Renal cortex interstitium (tissue), 15 donors: ENCODE measurements at places on chromosomes 2 and 18. TPM values are rescaled to one million over a fixed set of nuclear protein-coding genes. Genes with fewer than 3 reads are reported as not detected.

The CCDC74B gene
- polyA plus RNA-seq, result 17.4 TPM

The ARL4C gene
- 54.6 TPM for polyA plus RNA-seq

The MEP1B gene
- 0.17 TPM for polyA plus RNA-seq

DNA sequence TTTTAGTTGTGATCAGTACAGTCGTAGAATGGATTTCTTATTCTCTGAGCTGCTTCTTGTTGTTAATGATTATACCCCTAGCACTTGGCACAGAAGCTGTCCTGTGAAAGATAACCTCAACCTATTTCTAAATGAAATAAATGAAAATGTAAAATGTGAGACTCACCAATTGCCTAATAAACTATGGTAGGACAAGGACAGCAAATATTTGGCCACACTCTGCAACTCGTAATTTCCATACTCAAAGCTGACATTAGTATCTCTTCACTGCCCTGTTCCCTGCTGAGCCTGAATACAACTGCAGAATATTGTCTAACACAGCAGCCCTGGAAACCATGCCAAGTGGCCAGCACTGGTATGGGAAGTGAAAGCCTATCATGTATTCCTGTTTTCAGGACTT is 34.5 kb downstream of the TMEM182 start:
- no peak for DNase-seq

The PSMA8 gene
- polyA plus RNA-seq, result not detected

DNA sequence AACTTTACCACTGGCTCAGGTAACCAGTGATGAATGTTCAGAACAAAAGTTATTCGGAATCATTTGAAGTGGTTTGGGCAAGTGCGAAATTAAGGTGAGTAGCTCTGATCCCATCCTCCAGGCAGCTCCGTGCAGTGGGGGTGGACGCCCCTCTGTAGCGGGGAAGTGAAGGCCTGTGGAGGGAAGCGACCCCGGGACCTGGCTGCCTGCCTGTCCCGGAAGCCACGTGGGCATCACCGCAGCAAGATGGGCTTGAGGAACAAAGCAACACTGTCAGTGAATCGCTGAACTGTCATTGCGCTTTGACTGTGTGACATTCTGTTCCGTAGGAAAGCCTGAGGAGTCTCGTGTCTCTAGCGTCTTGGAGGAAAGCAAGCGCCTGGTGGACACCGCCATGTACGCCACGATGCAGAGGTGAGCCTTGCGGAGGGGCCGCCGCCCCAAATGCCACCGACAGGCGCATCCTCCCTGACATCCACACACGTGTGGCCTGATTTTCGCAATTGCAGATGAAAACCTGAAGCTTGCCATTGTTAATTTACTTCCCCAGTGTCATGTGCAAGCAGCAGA is 9.5 kb downstream of the TPO start:
- DNase-seq, result no peak

- no peak for DNase-seq
These were observed 7.6 kb downstream of the RFX8 start for GRCh38 chr2:101467306-101467705.

The OTOS gene
- polyA plus RNA-seq, result not detected

The IGFBP5 gene
- polyA plus RNA-seq, result 337 TPM

The DCDC2C gene
- not detected for polyA plus RNA-seq

- no peak for DNase-seq
These were observed 219.5 kb upstream of the PXDN start for GRCh38 chr2:1963786-1964185.

DNA sequence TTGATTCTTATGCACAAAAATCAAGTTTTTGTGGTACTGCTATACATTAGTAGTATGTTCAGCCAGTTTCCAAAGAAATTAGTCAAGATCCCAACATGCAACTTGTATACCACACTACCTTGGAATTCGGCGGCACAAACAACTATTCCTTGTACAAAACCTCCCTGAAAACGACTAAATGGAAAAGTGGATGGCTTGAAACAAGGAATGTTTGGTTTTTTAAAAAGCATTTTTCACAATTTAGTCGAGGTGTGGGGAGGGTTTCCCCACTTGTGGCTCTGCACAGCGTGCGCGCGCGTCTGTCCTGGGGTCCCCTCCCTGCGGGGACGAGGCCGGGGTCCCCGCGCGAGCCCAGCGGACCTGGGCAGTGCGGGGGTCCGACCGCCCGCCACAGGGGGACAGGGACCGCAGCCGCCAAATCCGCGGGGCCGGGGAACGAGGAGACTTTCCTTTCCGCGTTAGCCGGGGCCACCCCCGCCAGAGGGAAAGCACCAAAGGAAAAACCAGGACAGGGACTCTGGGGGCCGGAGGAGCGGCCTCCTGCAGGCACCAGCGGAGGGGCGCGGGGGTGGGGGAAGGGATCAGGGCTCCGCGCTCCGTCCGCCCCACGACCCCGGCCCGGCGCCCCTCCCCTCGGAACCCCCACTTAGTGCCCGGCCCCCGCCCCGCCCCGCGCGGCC is 534 bp upstream of the SOCS6 start:
- peak; percentile 36 for DNase-seq

DNA sequence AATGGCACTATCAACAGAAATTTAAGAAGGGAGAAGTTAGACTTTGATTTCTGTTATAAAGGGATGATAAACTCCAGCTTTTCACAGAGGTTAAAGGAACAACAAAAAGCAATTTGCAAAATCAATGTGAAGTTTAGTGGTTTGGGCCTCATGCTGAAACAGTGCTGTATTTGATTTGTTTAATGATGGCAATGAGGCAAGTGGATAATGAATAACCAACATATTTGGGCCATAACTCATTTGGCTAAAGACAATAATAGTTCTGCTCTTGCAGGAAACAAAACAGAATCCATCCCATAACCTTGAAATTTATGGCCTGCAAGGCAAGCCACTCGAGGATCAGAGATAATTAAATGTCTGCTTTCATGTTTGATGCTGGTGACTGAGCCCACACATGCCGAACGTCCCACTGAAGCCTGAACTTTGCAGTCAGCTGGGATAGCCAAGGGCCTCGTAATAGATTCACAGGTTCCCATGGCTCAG is 56.5 kb downstream of the TPGS2 start:
- DNase-seq, result peak; percentile 61

The FAM136A gene
- polyA plus RNA-seq, result 72.5 TPM

DNA sequence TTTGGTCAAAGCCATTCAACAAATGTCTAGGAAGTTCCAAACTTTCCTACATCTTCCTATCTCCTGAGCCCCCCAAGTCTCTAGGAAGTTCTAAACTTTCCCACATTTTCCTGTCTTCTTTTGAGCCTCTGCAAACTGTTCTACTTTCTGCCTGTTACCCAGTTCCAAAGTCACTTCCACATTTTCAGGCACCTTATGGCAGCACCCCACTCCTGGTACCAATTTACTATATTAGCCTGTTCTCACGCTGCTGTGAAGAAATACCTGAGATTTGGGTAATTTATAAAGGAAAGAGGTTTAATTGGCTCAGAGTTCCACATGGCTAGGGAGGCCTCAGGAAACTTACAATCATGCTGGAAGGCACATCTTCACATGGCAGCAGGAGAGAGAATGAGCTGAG is 869.2 kb downstream of the TDRD15 start:
- no peak for DNase-seq

DNA sequence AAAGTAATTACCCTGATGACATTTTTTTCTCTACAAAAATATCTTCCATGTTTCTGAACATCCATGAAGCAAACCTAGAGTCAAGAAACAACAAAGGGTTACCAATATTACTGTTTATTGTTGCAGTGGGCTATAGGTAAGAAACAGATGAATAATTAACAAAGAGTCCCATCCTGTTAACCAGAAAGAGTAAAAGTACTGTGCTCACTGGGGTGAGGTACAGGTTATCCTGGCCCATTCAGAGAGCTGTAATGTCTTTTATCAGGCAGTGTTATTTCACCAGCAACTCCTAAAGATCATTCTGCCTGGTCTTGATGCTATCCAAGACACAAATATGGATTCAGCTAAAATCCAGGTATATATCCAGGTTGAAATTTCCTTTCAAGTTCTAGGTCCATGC is 754.9 kb downstream of the SATB2 start:
- no peak for DNase-seq

The DNAH7 gene
- 8.9 TPM for polyA plus RNA-seq

- peak; percentile 63 for DNase-seq
These were observed 14.0 kb downstream of the TMEM127 start for GRCh38 chr2:96251721-96252292.

The NMUR1 gene
- polyA plus RNA-seq, result 0.42 TPM

DNA sequence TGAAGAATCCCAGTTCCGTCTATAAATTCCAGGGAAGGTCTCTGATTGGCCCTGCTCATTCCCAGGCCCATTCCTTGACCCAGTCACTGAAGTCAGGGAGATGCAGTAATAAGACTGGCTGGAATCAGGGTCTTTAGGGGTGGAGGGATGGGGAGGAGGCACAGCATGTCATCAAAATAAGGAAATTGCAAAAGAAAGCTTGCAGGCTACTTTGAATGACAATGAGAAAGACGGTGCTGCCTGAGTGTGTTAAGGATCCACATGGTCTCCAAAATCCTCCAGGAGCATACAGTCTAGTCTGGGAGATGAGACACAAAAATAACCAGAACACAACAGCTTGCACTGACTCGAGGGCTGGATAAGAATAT is 2.0 kb upstream of the DES start:
- no peak for DNase-seq

The UGT1A10 gene
- polyA plus RNA-seq, result not detected

The DYSF gene
- 20.0 TPM for polyA plus RNA-seq

The ANKRD30B gene
- not detected for polyA plus RNA-seq

The SERPINB13 gene
- not detected for polyA plus RNA-seq

The RAD51AP2 gene
- polyA plus RNA-seq, result 0.17 TPM

DNA sequence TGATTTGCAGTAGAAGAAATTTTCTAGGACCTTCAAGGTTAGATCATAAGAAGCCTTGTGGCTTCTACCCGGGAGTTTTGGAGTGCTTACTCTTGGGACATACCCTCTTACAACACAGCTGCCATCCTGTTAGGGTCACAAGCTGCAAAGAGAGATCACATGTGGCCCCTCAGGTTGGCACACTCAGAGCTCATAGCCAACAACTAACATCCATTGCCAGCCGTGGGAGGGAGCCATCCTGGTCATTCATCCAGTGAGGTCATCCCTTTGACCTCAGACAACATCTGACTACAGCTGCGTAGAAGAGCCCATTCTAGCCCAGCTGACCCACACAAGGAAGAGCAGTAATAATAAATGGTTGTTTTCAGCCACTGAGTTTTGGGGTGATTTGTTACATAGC is 76.9 kb upstream of the NABP1 start:
- no peak for DNase-seq

GRCh38 chr2:6880200-6880733 is 2.7 kb downstream of the RSAD2 start:
- no peak for DNase-seq

The SERPINB12 gene
- polyA plus RNA-seq, result not detected

The HSBP1L1 gene
- 29.2 TPM for polyA plus RNA-seq

The CIAO1 gene
- 70.7 TPM for polyA plus RNA-seq

- DNase-seq, result no peak
These were observed 165.5 kb upstream of the SALL3 start for GRCh38 chr18:78813936-78814710.
